Suprapubic skin (tissue), 4 donors: ENCODE measurements at places on chromosomes 11 and 22. TPM values are rescaled to one million over a fixed set of nuclear protein-coding genes. Genes with fewer than 3 reads are reported as not detected.

DNA sequence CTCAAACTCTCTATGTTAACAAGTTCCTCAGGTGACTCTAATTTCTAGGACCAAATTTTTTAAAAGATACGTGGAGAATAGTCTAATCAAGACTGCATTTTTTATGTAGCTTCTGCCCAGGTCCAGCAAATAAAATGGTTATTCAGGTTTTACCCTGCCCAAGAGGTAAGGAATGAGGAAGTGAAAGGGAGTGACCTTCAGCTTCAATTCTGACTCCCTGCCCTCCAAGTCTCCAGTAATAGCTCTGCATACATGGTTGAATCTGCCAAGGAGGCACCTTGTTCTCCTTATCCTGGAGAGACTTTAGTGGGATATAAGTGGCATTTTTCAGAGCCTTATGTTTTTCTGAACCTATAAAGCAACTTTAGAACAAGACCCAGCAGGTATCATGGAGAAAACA, 15.5 kb downstream of the MUC15 start:
- H3K4me3 ChIP-seq, result no peak overlapping the region
- no peak for DNase-seq
- H3K27me3 ChIP-seq, result no peaks in the 10 kb centered on the region
- no peaks in the 10 kb centered on the region for H3K4me1 ChIP-seq

MLC1 gene
- 0.49 TPM for total RNA-seq

DNA sequence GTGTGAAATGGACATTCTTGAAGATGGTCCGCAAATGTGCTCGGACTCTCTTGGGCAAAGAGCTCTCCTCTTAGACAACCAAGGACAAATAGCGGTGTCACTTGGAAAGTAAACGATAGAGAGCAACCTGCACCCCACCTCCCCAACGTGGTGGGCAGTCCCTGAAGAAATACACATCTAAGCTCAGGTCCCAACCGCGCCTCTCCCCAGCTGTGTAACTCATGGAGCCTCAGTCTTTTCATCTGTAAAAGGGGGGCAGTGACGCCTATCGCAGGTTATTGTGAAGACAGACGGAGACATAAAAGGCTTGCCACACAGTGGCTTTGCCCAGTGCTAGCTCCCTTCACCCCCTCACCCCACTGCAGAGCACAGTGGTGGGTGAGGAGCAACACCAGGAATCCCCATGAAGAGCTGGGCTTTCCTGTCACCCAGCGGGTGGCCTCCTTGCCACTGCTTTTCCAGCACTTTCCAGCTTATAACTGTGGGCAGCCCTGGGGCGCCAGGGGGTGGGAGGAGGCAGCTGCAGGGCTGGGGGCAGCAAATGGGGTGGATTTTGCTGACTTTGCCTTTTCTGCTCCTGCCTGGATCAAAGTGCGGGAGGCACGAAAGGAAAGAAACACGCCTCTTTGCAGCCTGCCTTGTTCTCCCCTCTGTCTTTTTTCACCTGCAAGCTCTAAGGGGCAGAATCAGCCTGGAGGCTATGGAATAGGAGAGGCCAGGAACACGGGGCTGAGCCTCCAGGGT, 73.7 kb upstream of the TSPAN18 start:
- no peak overlapping the region for H3K27ac ChIP-seq
- peaks cover 24% of the 10 kb centered on the region for H3K27me3 ChIP-seq
- H3K36me3 ChIP-seq, result no peaks in the 10 kb centered on the region
- no peak overlapping the region for H3K4me3 ChIP-seq
- no peak for DNase-seq

DNA sequence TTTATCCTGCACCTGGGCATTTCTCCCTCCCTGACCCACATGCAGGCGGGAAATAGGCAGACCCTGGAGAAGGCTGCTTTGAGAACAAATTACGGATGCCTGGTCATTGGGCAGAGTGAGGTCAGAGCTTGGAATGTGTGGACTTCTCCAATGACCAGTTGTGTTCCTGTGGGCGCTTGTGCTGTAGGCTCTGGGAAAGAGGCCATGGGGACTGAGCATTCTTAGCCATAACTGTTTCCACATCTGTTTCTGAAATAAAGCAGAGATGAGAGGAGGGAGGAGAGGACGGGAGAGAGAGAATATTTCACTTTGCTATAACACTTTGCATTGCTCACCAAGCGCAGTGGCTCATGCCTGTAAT, 11.2 kb upstream of the TMEM184B start:
- H3K27ac ChIP-seq, result peak overlapping the region; percentile 55
- H3K27me3 ChIP-seq, result no peaks in the 10 kb centered on the region

DNA sequence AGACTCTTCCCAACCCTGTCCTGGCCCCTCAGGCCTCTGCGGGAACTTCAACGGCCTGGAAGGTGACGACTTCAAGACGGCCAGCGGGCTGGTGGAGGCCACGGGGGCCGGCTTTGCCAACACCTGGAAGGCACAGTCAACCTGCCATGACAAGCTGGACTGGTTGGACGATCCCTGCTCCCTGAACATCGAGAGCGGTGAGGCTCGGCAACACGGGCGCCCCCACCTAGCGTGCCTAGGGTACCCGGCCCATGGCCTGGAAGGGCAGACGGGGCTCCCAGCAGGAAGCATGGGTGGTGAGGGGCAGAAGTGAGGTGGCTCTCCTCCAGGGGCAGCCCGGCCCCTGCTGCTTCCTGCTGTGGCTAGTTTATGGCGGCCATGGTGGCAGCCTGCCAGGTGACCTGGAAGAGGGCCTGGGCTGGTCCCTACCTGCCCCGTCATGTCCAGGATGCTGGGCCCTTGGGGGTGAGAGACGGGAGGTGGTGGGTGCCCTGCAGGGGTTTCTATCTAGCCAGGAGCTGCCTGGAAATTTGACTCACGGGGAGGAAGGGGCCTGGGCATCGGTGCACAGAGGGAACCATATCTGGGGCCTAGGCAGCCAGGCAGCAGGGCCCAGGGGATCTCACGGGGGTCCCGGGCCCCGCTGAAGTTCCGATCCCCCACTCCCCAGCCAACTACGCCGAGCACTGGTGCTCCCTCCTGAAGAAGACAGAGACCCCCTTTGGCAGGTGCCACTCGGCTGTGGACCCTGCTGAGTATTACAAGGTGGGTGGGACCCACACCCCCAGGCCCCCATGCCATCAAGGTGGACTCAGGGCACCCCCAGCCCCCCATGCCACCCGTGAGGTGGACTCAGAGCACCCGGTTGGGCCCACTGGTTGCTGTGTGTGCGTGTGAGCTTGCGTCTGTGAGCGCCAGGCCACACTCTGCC, 9.2 kb downstream of the MUC2 start:
- no peaks in the 10 kb centered on the region for H3K4me1 ChIP-seq
- DNase-seq, result no peak
- H3K27me3 ChIP-seq, result peaks cover 43% of the 10 kb centered on the region
- no peak overlapping the region for H3K27ac ChIP-seq
- H3K36me3 ChIP-seq, result no peaks in the 10 kb centered on the region

- H3K4me3 ChIP-seq, result no peak overlapping the region
- H3K27me3 ChIP-seq, result no peaks in the 10 kb centered on the region
- no peak overlapping the region for H3K27ac ChIP-seq
- H3K36me3 ChIP-seq, result no peaks in the 10 kb centered on the region
Measured at GRCh38 chr11:83119216-83119615, 37.7 kb upstream of the PCF11 start.

DNA sequence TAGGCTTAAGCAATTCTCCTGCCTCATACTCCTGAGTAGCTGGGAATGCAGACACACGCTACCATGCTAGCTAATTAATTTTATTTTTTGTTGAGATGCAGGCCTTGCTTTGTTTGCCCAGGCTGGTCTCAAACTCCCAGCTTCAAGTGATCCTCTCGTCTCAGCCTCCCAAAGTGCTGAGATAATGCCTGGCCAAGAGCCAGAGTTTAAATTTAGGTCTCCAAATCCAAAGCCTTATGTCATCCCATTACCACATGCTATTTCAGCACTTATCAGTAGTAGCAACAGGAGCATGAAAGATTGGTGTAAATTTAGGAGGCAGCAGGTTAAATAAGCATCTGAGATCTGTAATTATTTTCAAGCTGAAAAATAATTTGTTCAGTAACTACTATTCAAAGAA, 326.1 kb upstream of the ANO5 start:
- H3K27ac ChIP-seq, result no peak overlapping the region
- H3K27me3 ChIP-seq, result no peaks in the 10 kb centered on the region
- no peak overlapping the region for H3K4me3 ChIP-seq
- no peaks in the 10 kb centered on the region for H3K36me3 ChIP-seq

- H3K27me3 ChIP-seq, result no peaks in the 10 kb centered on the region
- H3K36me3 ChIP-seq, result peaks cover 9% of the 10 kb centered on the region
- H3K4me3 ChIP-seq, result no peak overlapping the region
Measured at GRCh38 chr11:78230161-78230877, 41.6 kb downstream of the USP35 start.

GLYAT gene
- not detected for total RNA-seq

GRCh38 chr11:64247729-64248531, 1.2 kb upstream of the PPP1R14B start:
- peak overlapping the region; percentile 91 for H3K27ac ChIP-seq
- H3K4me1 ChIP-seq, result peaks cover 61% of the 10 kb centered on the region
- peak overlapping the region; percentile 75 for H3K4me3 ChIP-seq
- DNase-seq, result no peak
- peaks cover 12% of the 10 kb centered on the region for H3K36me3 ChIP-seq
- H3K27me3 ChIP-seq, result no peaks in the 10 kb centered on the region
